ENCODE measurements at places on chromosomes 5 and 9.

- DNase-seq = no peak
These were observed 31.9 kb downstream of the OR2K2 start for GRCh38 chr9:111298111-111298510.

GRCh38 chr5:16870878-16871277 is 65.2 kb downstream of the MYO10 start:
- no peak for DNase-seq

DNA sequence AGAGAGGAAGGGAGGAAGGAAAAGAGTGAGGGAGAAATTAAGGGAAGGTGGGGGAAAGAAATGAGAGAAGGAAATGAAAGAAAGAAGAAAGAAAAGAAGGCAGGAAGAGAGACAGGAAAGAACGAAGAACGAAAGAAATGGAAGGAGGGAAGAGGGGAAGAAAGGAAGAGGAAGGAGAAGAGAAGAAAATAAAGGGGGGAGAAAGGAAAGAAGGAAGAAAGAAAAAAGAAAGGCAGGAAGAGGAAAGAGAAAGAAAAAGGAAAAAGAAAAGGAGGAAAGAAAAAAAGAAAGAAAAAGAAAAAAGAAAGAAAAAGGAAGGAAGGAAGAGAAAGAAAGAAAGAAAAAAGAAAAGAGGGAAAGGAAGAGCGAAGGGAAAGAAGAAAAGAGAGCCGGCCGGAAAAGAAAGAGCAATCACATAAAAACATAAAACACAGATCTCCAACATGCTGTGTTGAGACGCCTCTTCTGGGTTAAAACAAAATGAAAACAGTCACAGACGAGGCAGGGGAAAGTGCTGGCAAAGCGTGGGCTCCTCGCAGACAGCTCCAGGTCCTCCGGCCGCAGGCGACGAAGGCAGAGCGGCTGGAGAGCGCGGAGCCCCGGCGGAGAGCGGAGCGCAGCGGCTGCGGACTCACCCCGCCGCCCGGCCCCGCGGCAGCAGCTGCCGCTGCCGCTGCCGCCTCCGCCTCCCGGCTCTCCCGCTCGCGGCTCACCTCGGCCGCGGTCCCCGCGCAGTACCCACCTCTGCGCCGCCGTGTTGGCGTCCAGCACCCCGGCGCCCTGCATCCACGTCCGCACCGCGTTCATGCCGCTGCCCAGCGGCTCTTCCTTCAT is 896 bp downstream of the EBF1 start:
- no peak for DNase-seq

- no peak for DNase-seq
These were observed 39.6 kb downstream of the SNX30 start for GRCh38 chr9:112789891-112790774.

DNA sequence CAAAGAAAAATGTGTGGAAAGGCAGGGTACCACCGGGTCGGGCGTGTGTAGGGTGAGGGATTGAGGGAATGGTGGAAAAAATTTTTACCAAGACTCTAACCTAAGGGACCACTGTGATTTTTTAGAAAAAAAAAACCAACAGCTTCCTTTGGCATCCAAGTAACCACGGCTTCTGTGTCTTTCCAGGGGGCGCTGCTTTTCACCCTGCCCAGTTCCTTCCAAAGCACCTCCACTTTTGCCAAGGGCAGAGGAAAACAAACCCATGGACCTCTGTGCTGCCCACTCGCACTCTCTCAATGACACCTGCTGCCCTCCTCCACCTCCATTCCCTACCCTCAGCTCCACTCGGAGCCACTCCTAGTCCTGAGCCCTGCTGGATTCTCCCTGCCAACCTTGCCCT is 381.0 kb downstream of the ENC1 start:
- no peak for DNase-seq

DNA sequence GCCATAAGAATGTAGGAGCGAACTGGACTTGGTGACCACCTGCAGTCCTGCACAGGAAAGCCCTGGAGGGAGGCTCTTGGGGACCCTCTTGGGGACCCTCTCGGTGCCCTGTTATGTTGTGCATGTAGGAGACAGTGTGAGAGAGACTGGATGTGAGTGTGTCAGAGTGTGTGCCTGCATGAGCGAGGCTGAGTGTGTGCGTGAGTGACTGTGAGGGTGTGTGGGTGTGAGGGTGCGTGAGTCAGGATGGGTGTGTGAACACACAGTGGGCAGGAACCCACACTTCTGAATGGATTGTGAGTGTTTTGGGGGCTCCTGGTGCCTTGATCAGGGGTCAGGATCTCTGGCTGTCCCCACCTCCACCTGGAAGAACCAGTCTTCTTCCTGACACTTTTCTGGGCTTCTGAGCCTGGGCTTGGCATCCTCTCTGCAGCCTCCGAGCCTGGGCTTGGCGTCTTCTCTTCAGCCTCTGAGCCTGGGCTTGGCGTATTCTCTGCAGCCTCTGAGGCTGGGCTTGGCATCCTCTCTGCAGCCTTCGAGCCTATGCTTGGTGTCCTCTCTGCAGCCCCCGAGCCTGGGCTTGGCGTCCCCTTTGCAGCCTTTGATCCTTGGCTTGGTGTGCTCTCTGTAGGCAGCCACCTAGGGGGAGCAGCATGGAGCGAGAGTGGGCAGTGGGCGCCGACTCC is 25.6 kb upstream of the ANKRD33B start:
- DNase-seq = no peak

DNA sequence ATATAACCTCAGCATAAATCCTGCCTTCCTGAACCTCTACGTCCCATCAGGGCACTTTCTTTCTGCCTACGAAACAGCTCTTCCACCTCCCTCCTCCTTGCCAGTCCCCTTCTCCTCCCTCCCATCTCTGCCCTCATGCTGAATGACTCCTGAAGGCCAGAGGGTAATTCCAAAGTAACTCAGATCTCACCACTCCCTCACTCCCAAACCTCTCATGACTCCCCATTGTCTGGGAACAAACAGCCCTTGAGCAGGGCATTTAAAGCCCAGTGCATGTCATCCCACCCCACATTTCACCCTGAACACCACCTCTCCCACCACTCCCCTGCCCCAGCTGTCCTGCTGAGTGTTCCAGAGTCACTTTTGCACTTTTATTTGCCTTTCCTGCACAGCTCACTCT is 8.9 kb upstream of the FBP1 start:
- DNase-seq = no peak

DNA sequence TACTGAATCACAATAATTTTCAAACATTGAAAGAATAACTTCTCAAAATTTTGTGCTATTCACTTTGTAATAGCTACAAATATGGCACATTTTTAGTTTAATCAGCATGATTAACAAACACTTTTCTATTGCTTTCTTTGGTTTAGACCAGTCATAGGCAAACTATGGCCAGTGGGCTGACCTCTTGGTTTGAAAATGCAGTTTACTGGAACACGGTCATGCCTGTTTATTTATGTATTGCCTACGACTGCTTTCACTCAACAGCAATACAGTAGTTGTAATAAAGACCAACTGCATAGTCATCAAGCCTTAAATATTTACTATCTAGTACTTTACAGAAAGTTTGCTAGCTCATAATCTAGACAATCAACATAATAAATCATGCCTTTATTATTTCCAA is 810.8 kb downstream of the TLE1 start:
- DNase-seq = no peak

- DNase-seq = no peak
These were observed 113.8 kb downstream of the ERCC6L2 start for GRCh38 chr9:95989297-95989696.

- no peak for DNase-seq
These were observed 39.4 kb upstream of the AIF1L start for GRCh38 chr9:131056781-131057506.

GRCh38 chr5:107314330-107314729 is 356.4 kb downstream of the EFNA5 start:
- DNase-seq = no peak

- DNase-seq = no peak
These were observed 57.9 kb downstream of the PBX3 start for GRCh38 chr9:125805057-125805456.

GRCh38 chr5:167259806-167260205 is 1031.6 kb upstream of the WWC1 start:
- no peak for DNase-seq

DNA sequence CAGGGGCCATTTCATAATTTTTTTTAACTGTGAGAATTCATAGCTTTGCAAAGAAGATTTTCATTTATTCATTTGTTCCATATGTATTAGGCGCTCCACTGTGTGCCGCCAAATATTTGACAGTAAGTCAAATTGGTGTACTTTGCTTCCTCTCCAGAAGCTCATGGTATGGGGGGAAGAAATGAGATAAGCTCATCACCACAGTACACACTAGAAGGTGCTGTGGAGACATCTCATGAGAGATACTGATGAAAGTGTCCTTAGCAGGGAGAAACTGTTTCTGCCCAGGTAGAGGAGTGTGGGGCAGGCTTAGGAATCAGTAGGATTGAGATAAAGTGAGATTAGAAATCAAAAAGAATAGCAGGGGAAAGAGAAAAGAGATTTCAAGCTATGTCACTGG is 136.2 kb downstream of the CDH6 start:
- DNase-seq = no peak

DNA sequence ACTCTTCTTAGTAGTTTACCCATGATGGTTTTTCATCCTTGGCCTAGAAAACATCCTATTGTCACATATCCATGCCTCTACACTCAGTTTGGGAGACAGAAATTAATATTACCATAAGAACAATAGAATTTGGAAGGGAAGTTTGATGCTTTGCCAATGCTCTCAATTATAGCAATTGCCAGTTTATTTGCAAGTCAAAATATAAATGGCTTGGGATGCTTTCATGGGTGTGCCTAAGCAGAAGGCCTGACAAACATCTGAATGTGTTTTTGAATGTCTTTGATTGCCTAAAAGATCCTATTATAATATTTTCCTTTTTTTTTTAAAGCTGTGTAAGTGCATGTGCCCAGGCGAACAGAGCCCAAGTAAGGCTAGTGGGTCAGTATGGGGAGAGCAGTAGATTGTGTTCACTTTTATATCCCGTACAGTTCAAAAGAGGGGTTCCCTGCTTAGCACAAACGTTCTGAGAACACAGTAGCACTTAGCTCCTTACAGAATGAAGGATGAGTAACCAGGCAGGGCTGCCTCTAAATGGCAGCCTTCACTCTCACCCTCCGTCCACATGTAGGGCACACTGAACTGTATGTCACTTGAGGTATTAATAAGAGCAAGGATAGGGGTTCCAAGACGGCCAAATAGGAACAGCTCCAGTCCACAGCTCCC is 56.0 kb upstream of the AGXT2 start:
- no peak for DNase-seq

DNA sequence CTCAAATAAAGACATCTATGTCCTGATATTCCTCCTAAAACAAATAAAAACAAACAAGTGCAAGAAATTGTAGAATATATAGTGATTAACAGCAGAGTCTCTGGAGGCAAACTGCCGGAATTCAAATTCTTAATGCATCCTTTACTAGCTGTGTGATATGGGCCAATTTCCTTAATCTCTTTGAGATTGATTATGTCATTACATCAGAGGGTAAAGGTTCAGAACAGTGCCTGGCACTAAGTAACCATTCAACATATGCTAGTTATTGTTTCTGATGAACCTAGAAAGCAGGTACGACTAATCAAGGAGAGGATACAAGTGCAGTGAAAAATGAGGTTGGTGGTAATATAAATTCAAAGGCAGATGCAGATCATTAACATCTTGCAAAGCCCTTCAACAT is 81.1 kb upstream of the ADAMTS19 start:
- DNase-seq = no peak

- no peak for DNase-seq
These were observed 18.4 kb downstream of the SLC25A46 start for GRCh38 chr5:110757118-110757729.

- DNase-seq = no peak
These were observed 3.3 kb downstream of the SLC46A2 start for GRCh38 chr9:112887381-112887780.

- DNase-seq = no peak
These were observed 48.1 kb downstream of the SPATA31C2 start for GRCh38 chr9:88090151-88090581.
